ENCODE measurements at places on chromosomes 7 and 10.
A peak's percentile ranks its signal among the peaks of the same experiment; 100 is the strongest.

DNA sequence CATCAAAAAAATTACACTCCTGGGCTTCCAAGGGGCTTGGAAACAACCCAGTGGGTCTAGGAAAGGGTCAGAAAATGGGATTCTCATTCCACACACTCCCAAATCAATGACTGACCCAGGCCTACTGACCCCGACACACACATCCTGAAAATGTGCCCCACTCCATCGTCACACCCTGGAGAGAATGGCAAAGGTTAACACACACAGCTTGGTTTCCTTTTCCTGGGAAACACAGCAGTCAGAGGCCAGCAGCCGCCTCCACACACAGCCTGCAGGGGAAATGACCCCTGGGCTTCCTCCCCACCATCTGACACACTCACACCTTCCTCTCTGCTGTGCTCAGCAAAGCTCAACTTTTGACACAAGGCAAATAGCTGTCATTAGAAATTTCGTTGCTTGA lies 42.9 kb downstream of the SH3PXD2A start:
- DNase-seq = peak; percentile 28

DNA sequence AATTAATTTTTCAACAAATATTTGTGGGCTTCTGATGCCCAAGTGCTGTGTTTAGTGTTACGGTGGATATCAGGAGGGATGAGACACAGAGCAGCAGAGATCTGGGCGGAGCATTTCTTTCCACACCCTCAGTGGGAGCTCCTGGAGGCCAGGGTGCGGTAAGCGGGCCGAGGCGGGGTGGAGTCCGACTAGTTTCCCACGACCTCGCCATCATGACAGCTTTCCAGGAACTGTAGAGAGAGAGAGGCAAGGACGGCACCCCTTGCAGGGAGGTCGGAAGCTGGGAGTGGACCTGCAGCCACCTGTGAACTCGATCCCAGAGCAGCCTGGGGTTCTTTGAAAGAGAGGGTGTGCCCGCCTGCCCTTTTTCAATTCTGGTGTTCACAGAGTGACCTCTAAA lies 128.2 kb downstream of the ACTR3B start:
- DNase-seq = no peak

DNA sequence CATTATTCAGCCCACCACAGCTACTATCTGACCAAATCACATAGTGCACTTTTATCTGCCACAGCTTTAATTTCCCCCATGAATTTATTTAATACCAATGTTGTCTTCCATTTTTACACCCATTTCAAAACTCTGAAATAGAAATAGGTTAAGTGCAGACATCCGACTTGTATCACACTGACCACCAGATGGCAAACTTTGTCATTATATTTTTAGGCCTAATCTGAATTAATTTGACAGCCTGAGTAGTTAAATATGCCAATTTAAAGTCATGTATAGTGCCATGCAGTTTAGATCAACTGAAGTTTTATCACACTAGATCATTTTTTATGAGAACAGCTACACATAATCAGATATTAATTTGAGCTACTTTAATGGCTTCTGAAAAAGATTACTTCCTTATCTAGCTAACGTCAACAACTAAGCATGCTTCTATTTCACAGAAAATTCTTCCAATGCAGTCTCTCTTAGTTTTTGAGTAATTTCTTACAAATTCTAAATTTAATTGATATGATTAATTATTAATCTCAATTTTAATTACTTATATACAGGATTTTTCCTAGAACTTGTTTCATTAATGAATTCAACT lies 566.4 kb downstream of the GFRA1 start:
- DNase-seq = peak; percentile 62

GRCh38 chr7:28044825-28045224 lies 135.8 kb downstream of the JAZF1 start:
- DNase-seq = no peak

DNA sequence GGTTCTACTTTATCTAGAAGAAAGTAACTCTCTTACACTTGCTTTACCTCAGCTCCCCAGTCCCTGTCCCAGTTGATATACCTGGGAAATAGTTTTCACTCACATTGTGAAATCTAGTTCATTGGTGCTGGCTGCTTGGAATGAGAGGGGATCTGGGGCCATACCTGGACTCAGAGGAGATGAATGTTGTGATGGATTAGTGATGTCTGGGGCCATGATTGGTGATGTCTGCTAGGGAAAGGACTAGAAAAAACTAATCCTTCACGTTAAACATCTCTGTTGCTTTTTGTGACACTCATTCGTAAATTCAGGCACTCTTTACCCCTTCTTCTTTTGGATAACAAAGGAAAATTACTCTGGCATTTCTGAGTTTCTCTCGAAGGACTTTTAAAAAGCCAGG lies 152.4 kb downstream of the RAB11FIP2 start:
- no peak for DNase-seq

DNA sequence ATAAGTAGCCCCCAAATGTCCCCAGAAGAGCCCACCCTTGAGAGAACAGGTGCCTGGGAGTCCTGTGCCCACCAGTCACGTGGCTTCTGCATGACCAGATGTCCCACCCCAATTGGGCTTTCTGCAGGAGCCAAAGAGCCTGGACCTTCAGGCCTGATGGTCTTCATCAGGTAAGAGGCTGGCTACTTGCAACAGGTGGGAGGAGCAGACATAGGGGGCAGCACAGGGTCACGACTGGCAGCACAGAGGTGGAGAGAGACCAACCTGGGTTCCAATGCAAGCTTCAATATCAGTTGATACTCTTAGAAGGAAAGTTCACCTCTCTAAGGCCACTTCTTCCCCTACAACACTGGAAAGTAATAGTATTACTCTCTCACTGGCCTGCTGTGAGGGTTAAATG lies 288.0 kb downstream of the ELMO1 start:
- DNase-seq = no peak

DNA sequence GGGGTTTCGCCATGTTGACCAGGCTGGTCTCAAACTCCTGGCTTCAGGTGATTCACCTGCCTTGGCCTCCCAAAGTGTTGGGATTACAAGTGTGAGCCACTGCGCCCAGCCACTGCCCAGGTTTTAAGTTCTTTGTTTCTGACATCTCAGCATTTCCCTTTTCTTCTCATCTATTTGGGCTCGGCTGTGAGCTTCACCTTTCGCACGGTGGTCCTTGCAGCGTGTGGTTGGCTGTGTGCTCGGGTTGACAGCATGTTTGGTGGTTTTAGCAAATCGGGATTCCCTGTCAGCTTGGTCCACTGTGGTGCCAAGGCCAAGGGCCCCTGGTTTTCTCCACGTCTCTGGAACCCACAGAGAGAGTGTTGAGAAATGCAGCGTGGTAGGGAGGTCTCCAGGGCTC lies 138.8 kb downstream of the DNAJB6 start:
- DNase-seq = no peak

GRCh38 chr7:115749924-115750323 lies 280.6 kb downstream of the TFEC start:
- no peak for DNase-seq

DNA sequence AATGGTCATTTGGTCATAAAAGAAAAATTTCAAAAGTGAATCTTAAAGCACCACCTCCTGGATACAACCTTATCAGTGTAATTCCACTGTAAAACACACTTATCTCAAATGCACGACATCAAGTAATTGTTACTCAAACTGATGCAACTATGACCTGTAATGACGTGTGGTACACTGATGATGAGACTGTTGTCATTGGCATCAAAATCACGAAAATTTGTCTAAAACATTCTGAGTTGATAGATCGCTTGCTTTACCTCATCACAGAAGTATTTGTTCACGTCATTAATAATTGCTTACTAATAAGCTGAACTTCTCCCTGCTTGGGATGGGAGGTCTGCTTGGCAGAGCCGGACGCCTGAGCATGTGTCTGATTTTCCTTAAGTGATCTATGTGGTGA lies 221.8 kb upstream of the KLF6 start:
- DNase-seq = no peak

GRCh38 chr7:12590559-12590958 lies 20.0 kb downstream of the SCIN start:
- no peak for DNase-seq

DNA sequence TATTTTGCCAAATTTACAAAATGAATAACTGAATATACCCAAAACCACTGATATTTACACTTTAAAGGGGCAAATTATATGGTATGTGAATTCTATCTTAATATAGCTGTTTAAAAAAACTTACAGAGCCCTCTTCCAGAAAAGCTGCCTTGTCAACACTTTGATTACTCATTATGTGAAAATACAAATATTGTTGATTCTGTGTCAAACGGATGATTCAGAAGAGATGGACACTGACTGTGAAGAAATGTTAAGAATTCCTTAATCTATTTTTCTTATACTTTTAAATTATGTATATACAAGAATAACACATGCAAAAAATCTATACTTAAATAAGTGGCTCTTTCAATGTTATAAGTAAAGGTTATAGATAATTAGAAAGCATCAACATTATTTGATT lies 41.5 kb downstream of the SMURF1 start:
- DNase-seq = no peak

GRCh38 chr7:158606129-158606528 lies 18.5 kb upstream of the PTPRN2 start:
- DNase-seq = no peak

DNA sequence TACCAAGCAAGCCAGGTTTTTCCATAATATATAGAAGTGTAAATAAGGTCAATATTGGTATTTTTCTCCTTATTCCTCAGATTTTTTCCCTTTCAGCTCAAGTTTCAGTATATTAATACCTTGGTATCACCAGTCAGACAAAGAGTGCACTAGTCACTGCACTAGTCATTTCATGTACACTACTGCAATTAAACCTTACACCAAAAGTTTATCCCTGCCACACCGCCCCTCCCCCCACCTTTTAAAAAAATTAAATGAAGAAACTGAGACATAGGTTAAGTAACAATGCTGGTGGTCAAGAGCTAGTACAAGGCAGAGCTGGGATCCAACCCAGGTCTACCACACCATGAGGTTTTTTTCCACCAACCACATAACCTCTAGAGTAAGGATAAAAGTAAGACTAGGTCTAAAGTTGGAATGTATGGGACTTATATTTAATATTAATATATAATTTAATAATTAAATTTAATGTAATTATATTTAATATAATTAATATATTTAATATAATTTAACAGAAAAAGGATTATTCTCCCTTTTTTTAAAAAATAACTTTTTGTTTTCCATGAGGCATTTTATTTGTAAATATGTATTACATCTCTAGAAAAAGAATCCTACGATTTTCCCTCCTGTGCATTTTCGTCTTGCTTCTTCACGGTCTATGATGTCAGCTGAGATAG lies 68.5 kb downstream of the NT5C2 start:
- no peak for DNase-seq

DNA sequence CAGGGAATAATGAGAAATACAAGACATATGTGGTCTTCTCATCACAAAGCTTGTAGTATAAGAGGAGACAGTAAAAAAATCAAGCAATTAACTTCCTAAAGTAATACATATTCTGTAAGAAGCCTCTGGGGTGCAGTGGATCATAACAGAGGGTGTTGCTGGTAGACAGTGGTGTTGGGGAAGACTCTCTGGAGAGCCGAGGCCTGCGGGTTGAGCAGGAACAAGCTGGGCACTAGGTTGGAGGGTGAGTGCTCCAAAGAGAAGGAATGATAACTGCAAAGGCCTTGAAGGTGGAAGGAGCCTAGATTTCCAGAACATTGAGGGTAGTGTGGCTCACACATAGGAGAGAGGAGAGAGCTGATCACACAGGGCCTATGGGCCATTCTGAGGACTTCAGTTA lies 1.5 kb downstream of the GIMAP4 start:
- no peak for DNase-seq

DNA sequence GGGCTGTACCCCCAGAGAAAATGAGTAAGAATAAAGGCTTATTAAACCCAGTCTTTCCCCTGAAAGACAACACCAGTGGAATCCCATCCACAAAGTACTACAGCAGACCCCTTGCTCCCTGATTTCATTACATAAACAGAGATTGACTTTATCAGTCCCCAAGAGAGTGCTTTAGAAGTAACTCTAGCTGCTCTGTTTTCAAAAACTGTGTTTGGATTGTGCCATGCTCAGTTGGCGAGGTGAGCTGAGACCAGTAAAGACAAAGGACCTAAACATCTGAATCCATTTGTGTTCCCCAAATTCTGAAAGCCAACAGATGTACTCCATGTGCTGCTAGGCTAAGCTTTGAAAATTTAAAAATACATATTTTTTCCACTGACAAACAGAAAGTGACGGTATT lies 127.0 kb downstream of the ATE1 start:
- DNase-seq = no peak

DNA sequence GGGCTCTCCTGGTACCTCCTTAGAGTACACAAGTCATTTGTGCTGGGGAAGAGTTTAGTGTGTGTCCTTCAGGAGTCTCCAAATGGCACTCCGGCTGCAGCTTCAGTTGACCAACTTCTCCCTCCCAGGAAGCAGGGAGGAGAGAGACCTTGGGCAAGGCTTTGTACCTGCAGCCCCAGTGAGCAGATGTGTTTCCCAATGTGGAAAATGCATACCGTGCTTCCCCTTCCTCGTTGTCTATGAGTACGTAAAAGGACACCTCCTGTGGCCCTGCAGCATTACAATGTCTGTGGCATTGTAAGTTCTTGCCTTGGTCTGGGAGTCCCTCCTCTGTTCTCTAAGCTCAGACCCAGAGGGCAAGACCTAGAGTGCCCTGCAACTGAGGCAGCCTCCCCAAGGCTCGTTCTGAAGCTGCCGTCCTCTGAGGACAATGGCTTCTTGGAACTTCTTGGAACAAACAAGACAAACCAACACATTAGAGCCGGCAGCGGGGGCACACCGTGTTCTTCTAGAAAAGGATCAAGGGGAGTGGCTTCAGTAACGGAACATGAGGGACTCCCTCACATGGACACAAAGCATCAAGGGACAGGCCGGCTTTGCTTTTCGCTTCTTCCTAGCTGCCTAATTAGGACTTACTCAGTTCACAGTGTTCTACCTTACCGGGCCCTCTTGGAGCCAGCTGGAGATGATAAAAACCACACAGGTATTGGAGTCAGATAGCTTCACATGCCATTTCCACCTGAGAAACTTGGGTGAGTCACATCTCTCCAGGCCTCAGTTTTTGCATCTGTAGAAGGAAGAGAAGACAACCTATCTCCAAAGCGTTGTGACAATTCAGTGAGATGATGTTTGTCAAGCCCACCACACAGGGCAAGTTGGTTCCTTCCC lies 20.9 kb upstream of the PPA1 start:
- DNase-seq = no peak

GRCh38 chr10:31612082-31612481 lies 293.1 kb downstream of the ZEB1 start:
- no peak for DNase-seq

DNA sequence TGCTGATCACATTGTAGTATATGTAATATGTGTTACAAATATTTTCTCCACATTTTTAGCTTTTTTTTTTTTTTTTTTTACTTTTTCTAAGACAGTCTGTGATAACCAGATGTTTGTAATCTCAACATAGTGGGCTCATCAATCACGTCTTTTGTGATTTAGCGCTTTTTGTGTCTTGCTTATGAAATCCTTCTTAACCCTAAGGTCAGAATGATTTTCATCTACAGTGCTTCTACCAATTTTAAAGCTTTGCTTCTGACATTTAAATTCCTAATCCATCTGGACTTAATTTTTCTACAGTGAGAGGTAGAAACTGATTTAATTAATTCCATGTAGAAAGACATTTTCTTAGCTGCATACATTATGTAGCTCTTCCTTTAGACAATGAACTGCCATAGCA lies 626.4 kb downstream of the TNS3 start:
- DNase-seq = no peak

GRCh38 chr7:154212861-154213260 lies 160.7 kb downstream of the DPP6 start:
- DNase-seq = no peak
